Stimulated activated CD4-positive, alpha-beta T cell treated with anti-CD3 and anti-CD28 coated beads, TNF-alpha, amount 100 ng/mL, for 24 hours (primary cell): ENCODE measurements at places on chromosomes 13 and 19.

GRCh38 chr19:10915130-10916091 lies 13.0 kb downstream of the YIPF2 start:
- DNase-seq = no peak

- no peak for DNase-seq
Measured at GRCh38 chr13:68030152-68030809, 800.1 kb upstream of the PCDH9 start.

DNA sequence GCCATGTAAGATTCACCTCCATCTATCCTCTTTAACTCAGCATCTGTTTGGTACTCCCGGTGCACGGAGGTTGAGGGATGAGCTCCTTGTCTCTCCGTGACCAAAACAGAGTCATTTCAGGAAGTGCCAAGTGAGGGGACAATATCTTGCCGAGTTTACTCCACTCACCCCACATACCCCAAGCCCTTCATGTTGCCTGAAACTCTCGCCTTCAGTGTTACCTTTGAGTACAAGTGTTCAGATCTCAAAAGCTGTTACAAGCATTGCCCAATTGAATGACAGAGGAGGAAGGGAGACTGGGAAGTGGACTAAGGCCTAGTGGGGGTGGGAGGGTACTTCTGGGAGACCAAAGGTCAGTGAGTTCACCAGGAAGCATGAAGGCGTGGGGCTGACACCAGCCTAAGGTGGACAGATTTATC lies 6.0 kb upstream of the SIGLEC12 start:
- no peak for DNase-seq

- no peak for DNase-seq
Measured at GRCh38 chr13:58994777-58995176, 1169.0 kb downstream of the DIAPH3 start.

GRCh38 chr13:24004971-24005370 lies 107.7 kb upstream of the C1QTNF9B start:
- no peak for DNase-seq

DNA sequence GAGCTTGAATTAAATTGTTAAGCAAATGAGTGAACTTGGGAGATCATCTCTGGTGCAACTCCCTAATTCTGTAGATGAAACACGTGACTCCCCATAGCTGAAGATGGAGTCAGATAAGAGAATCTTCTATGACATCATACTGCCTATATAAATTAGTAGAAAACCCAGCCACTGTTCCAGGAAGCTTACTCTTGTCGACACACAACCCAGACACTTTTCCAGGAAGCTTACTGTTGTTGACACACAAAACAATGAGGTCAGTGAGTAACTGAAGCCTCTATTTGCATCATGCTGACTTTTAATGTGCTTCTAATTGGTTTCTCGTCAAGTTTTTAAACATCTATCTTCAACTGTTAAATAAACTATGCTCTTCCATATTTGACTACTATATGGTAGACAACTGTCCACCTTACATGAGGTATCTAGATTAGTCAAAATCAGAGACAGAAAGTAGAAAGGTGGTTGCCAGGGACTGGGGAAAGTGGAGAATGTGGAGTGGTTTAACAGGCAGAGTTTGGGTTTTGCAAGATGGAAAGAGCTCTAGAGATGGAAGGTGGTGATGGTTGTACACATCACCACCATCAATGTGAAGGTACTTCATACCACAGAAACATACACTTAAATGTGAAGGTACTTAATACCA lies 168.2 kb downstream of the FGF14 start:
- DNase-seq = no peak

DNA sequence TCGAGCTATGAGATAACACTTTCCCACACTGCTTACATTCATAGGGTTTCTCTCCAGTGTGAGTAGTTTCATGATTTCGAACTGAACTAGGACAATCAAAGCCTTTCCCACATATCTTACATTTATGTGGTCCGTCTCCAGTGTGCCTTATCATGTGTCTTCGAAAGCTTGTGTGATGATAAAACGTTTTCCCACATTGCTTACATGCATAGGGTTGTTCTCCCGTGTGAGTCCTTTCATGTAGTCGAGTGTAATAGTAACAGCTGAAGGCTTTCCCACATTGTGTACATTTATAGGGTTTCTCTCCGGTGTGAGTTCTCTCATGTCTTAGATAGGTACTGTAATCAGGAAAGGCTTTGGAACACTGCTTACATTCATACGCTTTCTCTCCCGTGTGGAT lies 16.3 kb downstream of the ZNF823 start:
- DNase-seq = no peak

GRCh38 chr19:49011194-49011593 lies 5.7 kb downstream of the LHB start:
- no peak for DNase-seq

DNA sequence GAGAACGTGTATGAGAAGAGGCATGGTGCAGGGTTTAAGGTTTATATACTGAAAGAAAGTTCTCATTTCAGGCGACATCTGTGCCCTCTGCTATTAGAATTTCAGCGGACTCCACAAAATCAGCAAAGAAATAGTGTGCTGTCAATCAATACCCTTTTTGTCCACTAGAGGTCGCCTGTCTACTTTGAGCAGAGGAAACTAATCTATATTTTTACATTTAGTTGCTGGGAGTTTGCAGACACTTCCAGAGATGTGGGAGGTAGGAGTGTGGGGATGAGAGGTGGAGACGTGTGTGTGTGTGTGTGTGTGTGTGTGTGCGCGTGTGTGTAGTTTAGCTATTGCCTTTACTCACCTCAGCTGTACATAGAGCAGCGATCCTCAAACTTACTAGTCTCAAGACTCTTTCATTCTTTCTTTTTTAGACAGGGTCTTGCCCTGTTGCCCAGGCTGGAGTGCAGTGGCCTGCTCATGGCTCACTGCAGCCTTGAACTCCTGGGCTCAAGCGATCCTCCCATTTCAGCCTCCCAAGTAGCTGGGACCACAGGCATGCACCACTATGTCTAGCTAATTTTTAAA lies 9.7 kb downstream of the INAFM1 start:
- DNase-seq = no peak

DNA sequence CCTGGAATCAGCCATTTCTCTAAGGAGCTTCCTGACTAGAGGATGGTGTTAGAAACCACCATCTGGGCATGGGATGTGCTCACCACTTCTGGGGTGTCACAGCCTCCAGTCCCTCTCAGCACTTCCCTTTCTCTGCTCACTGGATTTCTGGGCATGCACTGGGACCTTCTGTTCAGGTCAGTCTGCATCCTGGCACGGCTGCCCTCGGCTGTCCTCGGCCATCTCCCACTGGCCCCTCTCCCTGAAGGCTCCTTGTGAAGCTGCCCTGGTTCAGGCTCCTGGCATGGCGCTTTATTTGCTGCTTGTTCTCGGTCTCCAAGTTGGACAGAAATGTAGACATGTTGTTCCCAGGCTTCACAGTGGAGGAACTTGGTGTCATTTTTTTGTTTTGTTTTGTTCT lies 60.0 kb downstream of the TEX29 start:
- no peak for DNase-seq

DNA sequence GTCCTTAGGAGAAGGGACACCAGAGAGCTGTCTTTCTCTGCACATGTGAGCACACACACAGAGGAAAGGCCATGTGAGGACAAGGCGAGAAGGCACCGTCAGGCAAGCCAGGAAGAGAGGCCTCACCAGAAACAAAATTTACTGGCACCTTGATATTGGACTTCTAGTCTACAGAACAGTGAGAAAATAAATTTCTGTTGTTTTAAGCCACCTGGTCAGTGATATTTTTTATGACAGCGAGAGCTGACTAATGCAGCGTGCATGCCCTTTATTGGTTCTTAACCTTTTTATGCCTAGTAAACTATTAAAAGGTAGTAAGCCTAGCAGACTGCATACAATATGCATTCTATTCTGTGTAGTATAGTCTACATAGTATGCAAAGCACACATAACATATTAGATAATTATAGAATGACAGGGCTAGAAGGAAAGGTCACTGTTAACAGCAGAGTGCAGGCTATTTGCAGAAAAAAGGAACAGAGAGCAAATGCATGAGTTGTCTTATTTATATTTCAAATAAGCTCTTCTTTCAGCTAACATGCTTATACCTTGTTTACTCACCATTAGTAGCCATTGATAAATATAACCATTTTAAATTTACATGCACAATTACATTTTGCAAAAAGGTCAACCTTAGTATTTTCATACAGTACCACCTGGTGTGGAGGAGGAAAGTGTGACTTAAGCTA lies 25.2 kb upstream of the KATNAL1 start:
- DNase-seq = no peak

- no peak for DNase-seq
Measured at GRCh38 chr13:44278166-44278565, 95.5 kb upstream of the SERP2 start.

- DNase-seq = no peak
Measured at GRCh38 chr19:470701-471100, 9.9 kb upstream of the SHC2 start.

DNA sequence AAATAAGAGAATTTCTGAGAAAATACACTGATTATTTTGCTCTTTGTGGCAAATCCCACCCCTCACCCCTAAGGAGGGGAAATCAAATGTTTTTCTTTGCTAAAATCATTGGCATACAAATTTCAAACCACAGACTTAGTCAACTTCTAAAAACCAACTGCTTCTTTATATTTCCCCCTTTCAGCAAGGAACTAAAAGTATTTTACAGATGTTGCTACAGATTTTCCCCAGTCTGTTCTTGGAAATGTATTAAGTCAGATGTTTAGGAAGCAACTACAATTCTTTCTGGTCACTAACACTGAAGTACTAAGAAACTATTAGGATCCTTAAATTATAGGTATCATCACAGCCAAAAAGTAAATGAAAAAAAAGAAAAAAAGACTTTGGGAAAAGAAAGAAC lies 6.9 kb downstream of the MTMR6 start:
- no peak for DNase-seq

GRCh38 chr13:114226088-114226487 lies 8.6 kb upstream of the CDC16 start:
- DNase-seq = no peak

DNA sequence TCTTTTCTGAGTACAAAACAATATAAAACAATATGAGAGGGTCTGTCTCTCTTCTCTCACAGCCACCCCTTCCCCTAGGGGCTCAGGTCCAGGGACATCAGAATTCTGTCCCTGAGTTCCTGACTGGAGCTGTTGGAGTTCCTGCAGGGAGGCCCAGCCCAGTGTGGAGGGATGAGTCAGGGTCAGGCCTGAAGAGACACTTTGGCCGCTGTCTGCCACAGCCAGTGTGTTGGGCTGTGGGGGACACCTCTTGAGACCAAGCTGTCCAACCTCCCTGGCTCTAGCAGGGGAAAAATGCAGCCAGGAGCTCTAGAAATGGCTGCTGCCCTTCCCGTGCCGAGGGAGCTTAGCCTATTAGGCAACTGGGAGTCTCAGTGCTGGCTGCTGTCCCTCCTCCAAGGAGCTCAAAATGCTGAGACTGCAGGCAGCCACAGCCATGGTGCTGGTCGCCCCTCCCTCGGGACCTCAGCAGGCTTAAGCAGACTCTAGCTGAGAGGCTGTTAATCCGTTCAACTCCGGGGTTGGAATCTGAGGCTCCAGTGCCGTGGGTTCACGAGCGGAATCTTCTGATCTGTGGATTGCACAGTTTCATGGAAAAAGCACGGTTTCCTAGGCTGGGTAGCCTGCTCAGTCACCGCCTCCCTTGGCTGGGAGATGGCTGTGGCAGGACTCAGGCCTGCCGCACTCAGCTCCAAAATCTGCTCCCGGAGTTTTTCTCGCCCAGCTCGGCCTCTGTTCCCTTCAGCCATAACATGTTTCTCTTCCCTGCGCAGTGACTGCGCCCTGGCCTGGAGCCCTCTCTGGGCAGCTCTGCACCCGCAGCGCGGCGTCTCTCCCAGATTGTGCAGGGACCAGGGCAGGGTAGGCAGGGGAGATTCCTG lies 3.8 kb upstream of the ZNF626 start:
- DNase-seq = no peak

DNA sequence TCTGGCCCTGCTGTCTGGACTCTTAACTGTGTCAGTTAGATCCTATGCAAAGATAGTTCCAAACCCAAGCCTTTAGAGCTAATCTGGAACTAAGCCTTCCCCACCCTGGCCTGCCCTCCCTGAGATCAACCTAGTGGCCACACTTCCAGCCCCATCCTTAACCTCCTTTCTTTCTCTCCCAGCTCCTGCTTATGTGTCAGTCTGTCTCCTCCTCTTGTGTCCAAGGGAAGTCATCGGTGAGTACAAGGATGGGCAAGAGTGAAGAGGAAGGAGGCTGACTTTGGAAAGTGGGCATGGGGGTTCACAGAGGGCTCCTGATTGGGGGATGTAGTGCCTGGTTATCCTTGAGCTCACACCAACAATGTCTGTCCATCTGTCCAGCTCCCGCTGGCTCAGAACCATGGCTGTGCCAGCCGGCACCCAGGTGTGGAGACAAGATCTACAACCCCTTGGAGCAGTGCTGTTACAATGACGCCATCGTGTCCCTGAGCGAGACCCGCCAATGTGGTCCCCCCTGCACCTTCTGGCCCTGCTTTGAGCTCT lies 12.3 kb downstream of the IGFL2 start:
- DNase-seq = no peak

- peak; percentile 45 for DNase-seq
Measured at GRCh38 chr19:48391100-48392005, at the start of gene KDELR1. TSS of gene KDELR1 (minus strand) at chr19:48391551. CDS start at chr19:48391358, 193 bp downstream.

DNA sequence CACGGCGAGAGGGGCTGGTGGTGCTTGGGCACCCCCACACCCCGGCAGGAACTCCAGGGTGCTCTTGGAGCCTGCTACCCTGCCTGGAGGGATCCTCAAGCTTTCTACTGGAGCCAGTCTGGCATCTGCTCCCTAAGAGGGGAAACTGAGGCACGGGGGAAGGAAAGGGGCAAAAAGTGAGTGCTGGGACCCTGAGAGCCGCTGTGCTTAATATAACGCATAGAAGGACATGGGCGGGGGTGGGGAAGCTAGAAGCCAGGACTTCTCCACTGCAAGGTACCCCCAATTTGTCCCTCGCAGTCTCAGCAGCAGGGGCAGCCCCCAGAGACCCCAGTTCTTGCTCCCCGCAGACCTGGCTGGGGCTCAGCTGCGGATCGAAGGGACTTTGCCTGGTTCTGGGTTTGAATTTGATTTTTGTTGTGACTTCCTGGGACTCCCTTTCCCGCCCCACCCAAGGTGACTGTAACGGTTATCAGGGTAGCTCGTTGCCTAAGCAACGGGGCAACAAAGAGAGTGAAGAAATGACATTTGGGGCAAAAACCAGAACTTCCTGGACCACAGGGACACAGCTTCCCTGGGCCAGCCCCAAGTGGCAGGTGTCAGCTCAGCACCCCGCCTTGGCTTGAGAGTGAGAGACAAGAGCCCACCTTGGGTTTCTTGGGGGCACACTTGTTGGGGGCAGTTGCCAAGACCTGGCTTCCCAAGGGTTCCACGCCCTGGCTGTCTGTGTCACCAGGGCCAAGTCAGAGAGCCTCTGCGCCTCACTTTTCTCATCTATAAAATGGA lies 638 bp downstream of the ADGRE5 start:
- peak; percentile 53 for DNase-seq

- DNase-seq = no peak
Measured at GRCh38 chr13:110103534-110103933, 203.4 kb downstream of the COL4A1 start.

DNA sequence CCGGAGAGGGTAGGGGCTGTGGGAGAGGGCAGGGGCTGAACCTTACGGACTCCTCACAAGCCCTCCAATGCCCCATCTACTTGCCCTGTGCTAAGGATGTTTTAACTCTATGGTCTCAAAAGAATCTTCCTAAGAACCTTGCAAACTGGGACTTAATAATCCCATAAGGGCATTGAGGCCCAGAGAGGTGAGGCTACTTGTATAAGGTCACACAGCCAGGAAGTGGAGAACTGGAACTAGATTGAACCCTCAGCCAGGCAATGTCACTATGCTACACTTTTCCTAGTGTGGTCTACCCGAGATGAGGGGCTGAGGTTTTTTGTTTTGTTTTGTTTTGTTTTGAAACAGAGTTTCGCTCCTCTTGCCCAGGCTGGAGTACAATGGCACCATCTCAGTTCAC lies 10.5 kb upstream of the APOC4 start:
- DNase-seq = no peak
